ENCODE measurements at places on chromosomes 5 and 9. TPM values are rescaled to one million over a fixed set of nuclear protein-coding genes. Genes with fewer than 3 reads are reported as not detected.

DNA sequence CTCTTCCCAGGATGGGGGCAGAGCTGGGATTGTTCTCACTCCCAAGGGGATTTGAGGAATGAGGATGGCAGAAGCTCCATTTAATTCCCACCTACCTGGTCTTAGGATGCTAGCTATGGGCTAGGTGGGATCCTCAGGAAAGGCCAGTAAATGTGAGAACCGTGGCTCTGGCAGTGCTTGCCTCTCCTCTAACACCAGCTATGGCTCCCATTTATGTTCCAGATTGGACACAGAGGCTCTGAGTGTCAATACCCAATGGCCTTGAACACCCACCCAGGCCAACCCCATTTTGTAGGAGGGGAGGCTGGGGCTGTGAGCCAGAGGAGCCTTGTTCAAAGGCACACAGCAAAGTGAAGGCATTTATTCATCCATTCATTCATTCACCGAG, 10.2 kb upstream of the DAB2IP start:
- H3K27me3 ChIP-seq = no peaks in the 10 kb centered on the region
- no peak overlapping the region for H3K4me3 ChIP-seq
- no peak overlapping the region for H3K27ac ChIP-seq
- peaks cover 18% of the 10 kb centered on the region for H3K4me1 ChIP-seq

SLC34A1 gene
- total RNA-seq = 0.23 TPM

PLPP7 gene
- total RNA-seq = 0.59 TPM

ITGA2 gene
- 0.42 TPM for total RNA-seq

DNA sequence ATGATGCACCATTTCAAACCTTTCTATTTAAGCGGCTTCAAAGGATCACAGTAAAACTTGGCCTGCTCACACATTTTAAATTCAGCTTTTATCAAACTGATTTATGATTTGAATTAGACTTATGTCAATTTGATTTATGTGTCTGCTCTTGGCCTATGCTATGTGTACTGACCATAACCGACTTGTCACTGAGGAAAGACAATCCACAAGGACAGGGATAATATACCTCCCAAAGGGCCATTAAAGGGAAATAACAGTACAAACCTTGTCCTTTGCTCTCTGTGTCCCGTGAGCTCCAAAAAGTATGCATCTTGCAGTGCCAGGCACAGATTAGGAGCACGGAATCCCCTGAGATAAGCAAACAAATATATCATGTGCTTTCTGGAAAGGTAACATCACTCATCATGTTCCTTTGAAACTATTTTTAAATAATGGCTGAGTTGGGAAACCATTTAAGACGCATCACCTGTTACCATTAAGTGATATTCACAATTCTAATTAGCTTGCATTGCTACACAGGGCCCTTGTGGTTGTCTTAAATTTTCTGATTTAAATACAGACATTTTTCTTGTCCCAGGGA, 31.9 kb upstream of the FTMT start:
- H3K27me3 ChIP-seq = no peaks in the 10 kb centered on the region
- no peak for DNase-seq
- no peaks in the 10 kb centered on the region for H3K36me3 ChIP-seq
- no peak overlapping the region for H3K4me3 ChIP-seq
- no peak overlapping the region for H3K27ac ChIP-seq
- H3K4me1 ChIP-seq = no peaks in the 10 kb centered on the region

- H3K27ac ChIP-seq = no peak overlapping the region
- peaks cover 4% of the 10 kb centered on the region for H3K4me1 ChIP-seq
- no peak overlapping the region for H3K4me3 ChIP-seq
- no peaks in the 10 kb centered on the region for H3K36me3 ChIP-seq
- DNase-seq = no peak
Measured at GRCh38 chr5:180205916-180206315, 3.1 kb downstream of the RASGEF1C start.

NMUR2 gene
- not detected for total RNA-seq
